CD4-positive, CD25-positive, alpha-beta regulatory T cell (primary cell): ENCODE measurements at places on chromosomes 7 and 10. TPM values are rescaled to one million over a fixed set of nuclear protein-coding genes. Genes with fewer than 3 reads are reported as not detected.

SDK1 gene
- total RNA-seq: 0.47 TPM

DNA sequence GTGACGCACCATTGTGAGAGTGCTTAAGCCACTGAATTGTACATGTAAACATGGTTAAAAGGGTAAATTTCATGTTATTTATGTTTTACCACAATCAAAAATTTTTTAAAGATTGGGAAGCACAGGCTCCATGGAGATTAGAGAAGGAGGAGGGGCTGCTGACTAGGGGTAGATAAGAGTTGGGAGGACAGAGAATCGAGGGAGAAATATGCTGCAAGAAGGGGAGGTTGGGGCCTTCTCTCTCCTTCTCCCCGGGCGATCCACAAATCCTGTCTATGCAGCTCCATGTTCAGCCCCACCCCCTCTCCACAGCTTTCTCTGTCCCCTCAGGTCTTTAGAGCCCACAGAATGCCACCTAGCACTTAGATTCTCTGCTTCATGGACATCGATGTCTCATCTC lies 12.1 kb downstream of the ZNF467 start:
- no peak for DNase-seq

- no peak for DNase-seq
These were observed 296.1 kb upstream of the SEMA3A start for GRCh38 chr7:84490661-84491060.

- no peak for DNase-seq
These were observed 12.2 kb upstream of the KLRG2 start for GRCh38 chr7:139495580-139496125.

CCSER2 gene
- 110 TPM for total RNA-seq

- DNase-seq: no peak
These were observed 371.9 kb downstream of the ZWINT start for GRCh38 chr10:55989188-55989587.

DNA sequence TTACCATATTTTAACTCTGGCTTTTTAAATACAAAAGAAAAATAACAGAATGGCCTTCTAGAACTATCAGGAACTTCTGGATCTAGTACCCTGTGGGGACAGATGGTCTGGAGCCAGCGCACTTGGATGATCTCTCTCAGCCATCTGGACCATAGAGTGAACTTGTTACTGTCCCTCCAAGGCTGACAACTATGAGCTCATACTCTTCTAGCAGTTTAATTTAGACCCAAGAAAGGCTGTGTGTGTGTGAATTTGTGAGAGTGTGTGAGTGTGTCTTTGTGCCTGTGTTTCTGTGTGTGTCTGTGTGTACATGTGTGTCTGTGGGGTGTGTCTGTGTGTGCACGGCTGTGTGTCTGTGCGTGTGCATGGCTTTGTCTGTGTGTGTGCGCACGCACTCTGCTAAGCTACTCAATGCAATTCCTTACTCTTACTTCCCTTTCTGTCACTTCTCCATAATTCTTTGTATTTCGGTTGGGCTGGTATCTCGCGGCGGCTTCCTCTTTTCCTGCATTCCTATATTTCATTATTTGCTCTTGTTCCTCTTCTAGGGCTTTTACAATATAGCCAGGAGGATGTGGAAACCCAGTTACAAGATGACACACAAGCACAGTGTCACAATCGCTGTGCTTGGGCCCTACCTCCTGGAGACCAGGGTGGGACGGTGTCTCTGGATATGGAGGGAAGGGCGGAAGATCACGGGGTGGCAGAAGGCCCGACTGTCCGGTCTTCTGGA lies 51.9 kb downstream of the IKZF1 start:
- DNase-seq: no peak

- DNase-seq: peak; percentile 69
These were observed 174.7 kb downstream of the HERPUD2 start for GRCh38 chr7:35519971-35520809.

GRCh38 chr7:11615174-11615573 lies 216.8 kb downstream of the THSD7A start:
- no peak for DNase-seq

DNA sequence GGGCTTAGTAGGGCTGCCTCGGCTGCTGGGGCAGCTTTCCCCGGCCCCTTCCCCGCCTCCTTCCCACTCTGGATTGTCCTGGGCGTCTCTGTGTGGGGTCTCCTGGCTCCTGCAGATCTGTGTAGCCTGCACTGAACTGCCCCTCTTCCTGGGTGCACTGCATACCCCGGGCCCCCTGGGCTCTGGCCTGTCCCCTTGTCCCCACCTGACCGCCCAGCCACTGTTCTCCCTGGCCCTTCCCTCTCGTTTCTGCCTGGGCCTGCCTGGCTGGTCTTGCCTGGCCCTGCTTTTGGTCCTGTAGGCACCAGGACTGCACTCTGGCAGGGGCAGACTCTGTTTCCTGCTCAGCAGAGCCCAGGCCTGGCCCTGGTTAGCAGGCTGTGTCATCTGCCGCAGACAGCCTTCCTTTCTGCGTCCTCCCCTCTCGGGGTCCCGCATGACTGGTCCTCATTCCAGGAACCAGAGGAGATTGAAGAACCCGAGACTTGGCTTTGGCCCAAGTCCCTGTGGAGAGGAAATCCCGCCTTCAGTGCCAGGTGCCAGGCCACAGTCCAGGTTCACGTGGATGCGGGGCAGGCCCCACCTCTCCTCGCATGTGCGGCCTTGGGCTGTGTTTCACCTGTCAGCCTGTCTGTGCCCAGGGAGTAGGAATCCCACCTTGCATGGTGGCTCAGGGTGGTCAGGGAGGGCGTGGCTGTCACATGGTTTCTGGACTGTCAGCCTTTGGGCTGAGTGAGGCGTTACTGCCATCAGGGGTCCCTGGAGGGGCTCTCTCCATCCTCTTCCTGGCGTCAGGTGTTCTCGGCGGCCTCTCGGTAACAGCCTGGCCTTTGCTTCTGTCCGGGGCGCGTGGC lies 9.2 kb downstream of the INPP5A start:
- no peak for DNase-seq

ALOX5 gene
- total RNA-seq: 1.2 TPM

- no peak for DNase-seq
These were observed 31.9 kb upstream of the GUSB start for GRCh38 chr7:66013938-66014337.

RUFY2 gene
- 18.9 TPM for total RNA-seq

ZNF467 gene
- 1.1 TPM for total RNA-seq

- DNase-seq: peak; percentile 24
These were observed 452 bp upstream of the TMEM140 start for GRCh38 chr7:135147341-135147898.

- DNase-seq: no peak
These were observed 51.5 kb downstream of the MAD1L1 start for GRCh38 chr7:2181077-2181854.

- no peak for DNase-seq
These were observed 97.3 kb downstream of the GRB10 start for GRCh38 chr7:50685135-50686065.

DNA sequence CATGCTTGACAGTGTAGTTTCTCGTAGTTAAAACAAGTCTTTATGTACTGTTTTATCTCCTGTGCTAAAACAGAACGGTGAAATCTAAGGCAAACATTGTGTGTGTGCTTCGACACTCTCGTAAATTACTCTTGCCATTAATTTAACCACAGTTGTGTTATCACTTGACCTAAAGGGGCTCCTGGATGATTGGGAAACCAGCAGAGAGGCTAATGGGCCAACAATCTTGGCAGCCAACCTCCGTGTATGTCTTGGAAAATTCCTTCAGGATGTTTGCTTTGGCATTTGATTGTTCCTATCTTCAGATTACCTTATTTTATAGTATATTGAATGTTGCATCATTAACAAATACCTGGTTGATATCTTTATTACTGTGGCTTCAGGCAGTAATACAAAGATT lies 409.5 kb downstream of the SDK1 start:
- no peak for DNase-seq

LRIT2 gene
- not detected for total RNA-seq

MOGAT3 gene
- not detected for total RNA-seq

- DNase-seq: no peak
These were observed 566.8 kb downstream of the CNTNAP2 start for GRCh38 chr7:146683439-146683838.

DNA sequence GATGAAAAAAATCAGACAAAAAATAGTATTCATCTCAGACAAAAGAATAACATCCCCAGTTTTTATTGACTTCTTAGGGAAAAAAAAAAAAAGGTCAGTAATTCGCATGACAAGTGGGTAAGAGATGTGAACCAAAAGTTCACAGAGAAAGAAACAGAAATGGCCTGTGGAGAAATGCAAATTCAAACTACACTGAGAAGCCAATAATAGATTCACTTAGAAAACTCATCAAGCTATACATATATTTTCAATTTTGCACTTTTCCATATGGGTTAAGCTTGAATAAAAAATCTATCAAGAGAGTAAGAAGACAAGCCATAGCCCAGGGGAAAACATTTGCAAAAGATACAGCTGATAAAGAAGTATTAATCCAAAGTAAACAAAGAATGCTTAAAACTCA lies 28.0 kb downstream of the HERC4 start:
- DNase-seq: no peak

DNA sequence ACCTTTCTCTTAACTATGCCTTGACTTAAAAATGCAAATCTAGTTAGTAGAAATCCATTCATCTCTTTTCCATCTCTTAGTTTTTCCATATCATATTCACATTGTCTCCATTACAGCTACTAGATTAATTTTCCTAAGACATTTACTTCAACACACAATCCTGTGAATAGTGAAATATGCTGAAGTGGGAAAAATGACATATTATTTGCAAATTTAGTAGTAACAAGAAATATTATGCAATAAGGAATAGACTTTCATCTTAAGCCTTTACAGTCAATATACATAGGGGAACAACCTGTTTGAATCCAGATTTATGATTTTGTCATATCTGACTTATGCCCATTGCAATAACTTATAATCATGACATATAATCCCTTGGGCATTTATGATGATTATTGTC lies 277.0 kb upstream of the IMMP2L start:
- DNase-seq: no peak

DNA sequence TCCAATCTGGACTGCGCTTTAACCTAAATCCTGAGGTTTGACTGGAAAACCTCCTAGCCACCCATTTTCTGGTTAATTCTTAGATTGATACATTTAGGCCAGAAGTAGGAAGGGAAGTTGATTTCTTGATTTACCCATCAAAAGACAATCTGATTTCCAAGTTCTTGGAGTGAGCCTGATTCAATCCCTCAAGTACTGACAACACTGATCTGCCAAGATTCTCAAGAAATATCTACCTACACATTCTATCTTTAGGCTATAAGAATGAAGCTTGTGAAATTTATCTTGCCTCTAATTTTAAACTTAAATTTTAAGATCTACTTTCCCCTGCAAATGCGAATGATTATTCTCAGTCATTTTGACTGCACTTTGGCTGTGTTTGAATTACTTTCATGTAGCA lies 5.9 kb downstream of the TAS2R16 start:
- no peak for DNase-seq

DNA sequence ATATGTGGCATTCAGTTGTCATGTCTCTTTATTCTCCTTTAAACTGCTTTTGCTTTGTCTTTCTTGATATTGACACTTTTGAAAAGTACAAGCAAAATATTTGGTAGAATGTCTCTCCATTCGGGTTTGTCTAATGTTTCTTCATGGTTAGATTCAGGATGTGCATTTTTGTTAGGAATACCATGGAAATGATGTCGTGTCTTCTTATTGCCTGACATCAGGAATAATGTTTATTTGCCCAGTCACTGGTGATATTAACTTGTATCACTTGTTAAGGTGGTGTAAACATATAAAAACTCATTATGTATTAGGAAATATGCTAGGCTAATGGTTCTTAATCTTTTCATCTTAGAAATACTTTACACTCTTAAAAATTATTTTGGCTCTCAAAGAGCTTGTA lies 43.4 kb downstream of the CDK1 start:
- no peak for DNase-seq

DNA sequence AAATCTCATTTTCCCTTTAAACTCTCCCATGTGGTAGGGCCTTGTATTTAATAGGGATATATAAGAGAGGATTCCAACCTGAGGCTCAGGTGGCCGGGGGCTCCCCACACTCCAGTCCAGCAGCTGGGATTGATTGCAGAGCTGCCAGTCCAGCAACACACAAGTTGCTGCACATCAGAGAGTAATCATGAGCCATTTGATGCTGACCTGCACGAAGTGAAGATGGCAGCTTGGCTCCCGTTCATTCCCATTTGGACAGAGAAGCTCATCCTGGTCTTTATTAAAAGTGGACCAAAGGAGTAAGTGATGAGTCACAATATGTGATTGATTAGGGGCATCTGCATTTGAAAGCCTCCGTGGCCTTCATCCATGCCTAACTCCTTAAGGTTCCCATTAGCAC lies 202.4 kb downstream of the PLXNA4 start:
- DNase-seq: no peak

JCAD gene
- 0.05 TPM for total RNA-seq

DNA sequence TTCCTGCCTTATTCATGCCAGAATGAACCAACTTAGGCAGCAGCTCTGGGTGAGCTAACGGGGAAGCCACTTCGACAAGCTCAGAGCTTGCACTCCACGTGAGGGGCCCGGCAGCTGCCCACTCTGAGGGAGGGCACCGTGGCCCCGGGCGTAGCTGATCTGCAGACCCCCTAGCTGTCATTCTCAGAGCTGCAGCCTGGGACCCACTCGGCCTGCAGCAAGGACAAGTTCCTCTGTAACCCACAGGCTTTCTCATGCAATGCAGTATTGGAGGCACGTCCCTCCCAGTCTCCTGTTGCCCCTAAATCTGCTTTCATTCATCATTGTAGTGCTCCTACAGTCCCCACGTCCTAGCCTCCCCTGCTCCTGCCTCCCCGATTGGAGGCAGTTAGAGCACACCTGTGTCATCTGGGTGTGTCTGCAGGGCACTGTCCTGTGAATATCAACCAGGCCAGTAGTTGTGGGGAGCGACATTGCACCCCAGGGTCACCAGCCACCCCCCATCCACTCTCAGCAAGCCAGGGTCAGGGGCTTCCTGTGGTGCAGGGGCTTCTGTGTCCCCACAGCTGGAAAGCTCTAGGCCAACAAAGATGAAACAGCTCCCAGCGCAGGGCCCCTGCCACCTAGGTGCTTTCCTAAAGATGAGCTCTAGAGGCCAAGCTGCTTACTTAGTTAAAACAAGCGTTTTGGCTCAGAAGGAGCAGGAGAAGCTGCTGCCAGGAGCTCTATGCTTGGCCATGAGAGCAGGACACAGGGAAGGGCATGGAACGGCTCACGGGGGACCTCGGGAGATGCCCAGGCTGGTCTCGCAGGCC lies 333.6 kb downstream of the ADARB2 start:
- DNase-seq: no peak

GRCh38 chr10:96122824-96123223 lies 7.3 kb upstream of the ZNF518A start:
- no peak for DNase-seq

DNA sequence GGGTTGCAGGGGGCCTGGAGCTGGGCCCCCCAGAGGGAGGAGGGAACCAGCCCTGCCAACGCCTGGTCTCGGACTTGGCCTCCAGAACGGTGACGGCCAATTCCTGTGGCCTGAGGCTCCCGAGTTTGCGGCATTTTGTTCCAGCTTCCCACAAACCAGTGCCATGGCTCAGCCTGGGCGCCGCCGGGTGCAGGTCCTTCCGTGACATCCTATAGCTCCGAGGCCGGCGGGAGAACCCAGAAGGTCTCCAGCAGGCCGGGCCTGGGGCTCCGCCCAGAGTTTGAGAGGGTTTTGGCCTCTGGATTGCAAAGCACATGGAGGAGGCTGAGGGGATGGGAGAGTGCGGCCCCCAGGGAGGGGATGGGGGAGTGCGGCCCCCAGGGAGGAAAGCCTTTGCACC lies 92.6 kb downstream of the UNCX start:
- no peak for DNase-seq

SLC39A12 gene
- not detected for total RNA-seq

GRCh38 chr7:16660702-16661464 lies 14.9 kb downstream of the BZW2 start:
- no peak for DNase-seq
